ENCODE measurements at places on chromosomes 1 and 21.

DNA sequence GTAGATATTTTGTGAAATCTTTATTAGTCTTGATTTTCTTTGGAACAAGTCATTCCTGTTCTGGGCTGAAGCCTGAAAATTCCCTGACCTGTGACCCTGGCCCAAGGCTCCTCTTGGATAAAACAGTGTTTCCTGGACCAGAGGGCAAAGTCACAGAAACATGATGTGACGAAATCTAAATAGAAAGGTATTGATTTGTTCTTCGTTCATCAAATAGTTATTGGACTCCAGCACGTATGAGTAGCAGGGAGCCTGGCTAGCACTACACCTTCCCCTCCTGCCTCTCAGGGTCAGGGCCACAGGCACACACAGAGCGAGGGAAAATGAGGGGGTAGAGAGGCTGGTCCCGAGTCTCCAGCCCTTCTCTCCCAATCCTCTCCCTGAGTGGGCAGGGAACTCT lies 1.7 kb upstream of the CLDN14 start:
- DNase-seq, result no peak

- peak; percentile 78 for DNase-seq
Observed at GRCh38 chr1:234597894-234598293, 12.1 kb downstream of the IRF2BP2 start.

GRCh38 chr1:43835082-43836021 lies 98.2 kb upstream of the ARTN start:
- no peak for DNase-seq

DNA sequence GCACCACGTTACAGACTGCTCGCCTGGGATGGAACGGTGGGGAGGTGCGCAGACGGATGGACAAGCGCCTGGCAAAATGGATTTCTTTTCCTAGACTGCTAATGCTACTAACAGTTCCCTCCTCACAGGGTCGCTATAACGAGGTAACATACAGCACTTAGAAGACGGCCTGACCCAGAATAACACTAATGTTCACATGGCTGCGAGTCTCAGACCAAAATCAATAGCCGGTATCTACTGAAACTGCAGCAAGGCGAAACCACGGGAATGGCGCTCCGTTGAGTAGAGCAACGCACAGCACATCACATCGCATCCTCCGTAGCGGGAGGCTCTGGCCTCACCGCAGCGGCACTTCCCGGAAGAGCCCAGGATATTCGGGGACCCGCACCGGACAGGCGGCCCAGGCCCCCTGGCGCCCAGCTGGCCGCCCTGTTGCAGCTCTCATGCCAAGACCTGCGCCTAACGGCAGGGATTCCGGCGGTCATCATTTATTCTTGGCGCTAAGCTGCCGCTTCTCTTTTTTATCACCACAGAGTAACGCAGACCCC lies 46.6 kb downstream of the VPS26C start:
- peak; percentile 46 for DNase-seq

DNA sequence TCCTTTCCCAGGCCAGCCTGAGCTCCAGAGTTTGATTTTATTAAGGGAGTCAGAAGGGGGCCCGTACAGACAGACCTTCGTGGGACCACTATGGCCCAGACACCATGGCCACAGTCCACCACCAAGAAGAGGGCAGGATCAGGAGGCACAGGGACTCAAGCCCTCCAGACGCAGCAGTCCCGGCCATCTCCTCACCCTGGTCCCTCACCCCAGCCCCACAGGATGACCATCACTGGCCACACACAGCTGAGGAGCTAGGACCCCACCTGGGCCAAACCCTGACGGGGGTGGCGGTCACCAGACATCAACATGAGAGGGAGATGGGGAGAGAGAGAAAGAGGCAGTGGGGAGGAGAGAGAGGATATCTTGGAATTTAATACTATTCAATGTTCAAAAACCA lies 29.2 kb upstream of the AGPAT3 start:
- DNase-seq, result no peak

- no peak for DNase-seq
Observed at GRCh38 chr1:84069236-84069845, 70.4 kb upstream of the TTLL7 start.

DNA sequence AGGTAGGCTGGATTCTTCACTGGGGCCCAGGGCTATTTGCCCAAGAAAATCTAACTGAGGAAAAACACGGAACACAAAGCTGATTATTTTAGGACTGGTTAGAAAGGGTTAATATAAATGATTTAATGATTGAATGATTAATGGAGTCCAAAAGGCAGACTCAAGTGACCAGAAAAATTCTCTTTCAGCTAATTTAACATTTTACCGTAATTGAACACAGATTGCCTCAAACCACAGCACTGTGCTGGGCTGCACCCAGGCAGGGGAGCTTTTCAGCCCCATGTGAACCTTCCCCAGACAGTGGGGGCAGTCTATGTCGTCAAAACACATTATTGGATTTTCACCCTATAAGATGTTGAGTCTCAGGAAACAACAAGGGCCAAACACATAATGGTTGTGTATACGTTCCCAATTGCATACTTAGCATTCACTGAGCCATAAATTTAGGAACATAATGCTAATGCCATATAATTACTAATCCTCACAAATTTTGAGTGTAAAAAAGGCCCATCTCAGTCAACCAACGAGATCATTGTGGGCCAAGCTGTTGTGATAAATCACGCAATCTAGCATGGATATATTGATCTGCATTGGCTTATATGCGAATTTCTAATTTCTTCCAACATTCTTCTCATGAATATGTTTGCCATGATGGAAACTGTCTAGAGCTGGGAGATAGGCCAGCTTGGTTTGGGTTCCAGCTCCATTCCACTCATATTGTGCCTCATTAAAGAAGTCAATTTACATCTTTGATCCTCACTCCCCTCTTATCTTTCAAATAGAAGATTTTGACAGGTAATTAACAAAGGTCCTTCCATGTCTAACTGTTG lies 27.7 kb downstream of the DSCAM start:
- no peak for DNase-seq

DNA sequence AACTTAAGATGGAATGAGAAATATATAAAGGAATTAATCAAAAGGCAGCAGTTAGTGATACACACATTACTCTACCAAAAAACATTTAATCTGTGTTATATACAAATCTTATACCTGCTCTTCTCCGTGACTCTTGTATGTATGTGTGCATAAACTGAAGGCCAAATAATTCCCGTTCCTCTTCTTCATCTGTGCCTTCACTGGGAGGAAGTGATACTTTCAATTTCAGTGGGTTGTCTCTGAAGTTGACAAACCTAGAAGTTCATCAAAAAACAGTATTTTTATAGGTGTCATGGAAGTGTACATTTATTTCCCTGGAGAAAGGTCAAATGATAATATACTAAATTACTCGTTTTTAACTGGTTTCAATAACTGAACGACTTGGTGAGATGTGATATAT lies 19.3 kb downstream of the TRMT13 start:
- DNase-seq, result no peak

DNA sequence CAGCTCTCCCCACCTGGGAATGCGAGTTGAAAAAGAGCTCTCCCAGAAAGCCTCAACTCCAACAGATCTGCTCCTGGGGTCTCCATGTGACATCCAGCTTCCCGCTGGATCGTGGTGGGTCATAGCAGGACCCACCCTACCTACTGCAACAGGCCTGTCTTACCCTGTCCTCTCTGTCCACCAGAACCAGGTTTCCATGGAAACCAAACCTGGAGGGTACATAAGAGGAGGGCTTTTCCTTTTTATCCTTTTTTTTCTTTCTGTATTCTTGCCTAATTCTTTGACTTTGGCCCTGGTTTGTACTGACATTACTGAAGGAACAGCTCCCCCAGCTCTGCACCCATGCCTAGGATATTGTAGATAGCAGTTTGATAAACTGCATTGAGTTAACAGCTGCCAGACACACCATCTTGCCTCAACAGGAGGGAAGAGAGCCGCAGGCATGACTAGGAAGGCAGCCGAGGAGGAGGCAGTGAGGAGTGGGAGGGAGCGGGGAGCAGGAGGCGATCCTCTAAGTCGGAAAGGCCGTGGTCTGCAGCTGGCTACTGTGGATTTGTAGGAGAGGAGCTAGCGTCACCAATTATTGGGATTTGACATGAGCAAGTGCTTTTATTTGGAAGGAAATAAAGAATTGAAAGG lies 9.7 kb upstream of the FMOD start:
- DNase-seq, result no peak

DNA sequence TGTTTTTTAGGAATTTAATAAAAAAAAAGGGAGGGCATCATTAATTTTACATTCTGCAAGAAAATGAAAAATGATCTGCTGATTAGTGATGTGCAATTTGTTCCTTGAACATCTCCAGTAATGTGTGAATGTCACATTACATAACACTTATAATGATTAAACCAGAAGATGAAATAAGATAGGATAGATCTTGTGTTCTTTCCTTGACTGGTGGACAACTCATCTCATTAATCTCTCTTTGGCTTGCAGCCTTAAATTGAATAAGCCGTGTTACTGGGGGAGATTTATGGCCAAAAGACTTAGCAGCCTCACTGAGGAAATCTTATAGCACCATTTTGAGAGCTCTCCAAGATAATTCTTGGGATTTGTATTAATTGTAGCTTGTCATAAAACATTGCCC lies 217.2 kb downstream of the ST6GALNAC3 start:
- no peak for DNase-seq

- DNase-seq, result no peak
Observed at GRCh38 chr1:7116001-7116400, 330.7 kb downstream of the CAMTA1 start.

- DNase-seq, result no peak
Observed at GRCh38 chr1:161706113-161706481, 932 bp upstream of the FCRLA start.

DNA sequence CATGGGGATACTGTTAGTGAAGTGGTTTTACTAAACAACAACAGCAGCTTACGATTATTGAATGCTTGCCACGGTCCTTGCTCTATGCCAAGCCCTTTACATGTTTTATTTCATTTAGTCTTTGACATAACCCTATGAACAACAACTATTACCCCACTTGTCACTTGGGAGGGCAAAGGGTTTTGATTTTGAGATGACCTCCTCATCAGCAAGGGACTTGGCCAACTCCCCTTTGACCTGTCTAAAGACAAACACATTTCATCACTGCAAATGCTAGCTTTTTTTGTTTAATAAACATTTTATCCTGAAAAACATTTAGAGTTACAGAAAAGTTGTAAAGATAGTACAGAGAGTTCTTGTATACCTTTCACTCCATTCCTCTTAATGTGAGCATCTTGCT lies 152.5 kb upstream of the WNT4 start:
- no peak for DNase-seq

DNA sequence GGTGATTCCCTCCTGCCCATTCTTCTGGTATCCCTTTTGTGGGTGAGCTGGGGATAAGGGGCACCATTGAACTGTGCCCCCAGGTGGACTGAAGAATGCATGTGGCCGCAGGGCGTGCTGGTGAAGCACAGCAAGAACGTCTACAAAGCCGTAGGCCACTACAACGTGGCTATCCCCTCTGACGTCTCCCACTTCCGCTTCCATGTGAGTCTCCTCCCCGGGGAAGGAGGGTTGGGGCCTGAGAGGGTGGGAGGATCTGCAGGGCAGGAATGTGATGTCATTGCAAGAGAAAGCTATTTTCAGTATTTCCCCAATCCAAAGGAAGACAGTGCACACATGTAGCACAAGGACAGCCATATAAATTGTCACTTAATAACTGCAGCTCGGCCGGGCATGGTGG lies 7.5 kb upstream of the KPNA6 start:
- no peak for DNase-seq

GRCh38 chr1:177865807-177866206 lies 104.1 kb downstream of the SEC16B start:
- no peak for DNase-seq

DNA sequence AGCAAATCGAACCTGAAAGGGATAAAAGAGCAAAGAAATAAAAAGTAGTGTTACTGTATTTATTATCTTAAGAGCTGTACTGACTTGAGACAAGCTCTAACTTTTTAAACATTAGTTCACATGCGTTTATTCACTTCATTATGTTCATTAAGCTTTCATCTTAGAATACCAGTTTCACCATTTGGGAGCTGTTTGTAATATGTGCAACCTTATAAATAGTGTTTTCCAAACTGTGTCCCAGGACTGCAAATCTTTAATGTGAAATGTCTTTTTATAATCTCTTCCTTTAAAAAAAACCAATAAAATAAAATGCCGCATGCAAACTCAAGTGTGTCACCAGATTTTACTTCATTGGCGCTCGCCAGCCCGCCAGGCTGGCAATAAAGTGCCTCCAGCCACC lies 28.3 kb downstream of the LGALS8 start:
- no peak for DNase-seq

- no peak for DNase-seq
Observed at GRCh38 chr1:113322439-113322838, 67.9 kb upstream of the MAGI3 start.

DNA sequence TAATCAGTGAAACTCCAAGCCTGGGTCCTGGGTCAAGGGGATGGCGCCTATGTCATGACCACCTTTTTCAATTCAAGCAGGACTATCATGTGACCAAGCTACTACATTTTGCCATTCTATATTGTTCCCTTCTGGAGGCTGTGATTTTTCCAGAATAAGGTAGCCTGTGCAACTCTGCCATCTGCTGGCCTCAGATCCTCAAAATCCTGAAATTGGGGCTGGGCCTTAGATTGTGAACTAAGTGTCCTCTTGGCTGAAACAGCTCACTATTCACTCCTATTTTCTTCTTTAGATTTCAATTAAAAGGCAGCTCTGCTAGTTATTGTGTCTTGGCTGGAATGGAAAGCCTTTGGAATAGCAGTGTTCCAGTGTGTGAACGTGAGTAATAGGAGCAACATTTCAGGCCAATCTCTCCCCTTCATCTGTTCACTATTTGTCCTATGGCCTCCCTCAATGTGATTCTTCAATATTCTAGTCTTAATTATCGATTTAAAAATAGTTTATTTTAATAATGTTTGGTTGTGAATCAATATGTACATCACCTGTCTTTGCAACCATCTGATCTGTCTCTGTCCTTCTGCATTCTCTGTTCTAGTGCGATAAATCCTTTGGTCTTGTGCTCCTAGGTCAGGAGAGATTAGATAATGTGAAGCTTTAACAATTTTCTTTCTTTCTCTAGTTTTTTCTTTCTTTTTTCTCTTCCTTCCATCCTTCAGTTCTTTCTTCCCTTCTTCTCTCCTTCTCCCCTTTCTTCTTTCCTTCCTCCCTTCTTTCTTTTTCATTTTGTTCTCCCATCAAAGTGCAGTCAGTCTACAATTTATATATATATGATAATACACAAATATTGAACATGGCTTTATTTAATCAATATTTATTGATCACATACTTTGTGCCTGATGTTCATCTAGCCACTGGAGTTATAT lies 69.8 kb downstream of the CR1 start:
- DNase-seq, result peak; percentile 68

GRCh38 chr1:53654216-53655210 lies 84.5 kb downstream of the GLIS1 start:
- no peak for DNase-seq

Measured in HT-29 (cell line).